ENCODE measurements at places on chromosomes 3 and 15.

GRCh38 chr3:95097493-95097892 is 1034.6 kb downstream of the NSUN3 start:
- DNase-seq: no peak

- DNase-seq: no peak
These were observed 186.4 kb upstream of the TMC3 start for GRCh38 chr15:81560405-81560804.

- DNase-seq: no peak
These were observed 30.5 kb downstream of the KLF13 start for GRCh38 chr15:31357148-31357547.

GRCh38 chr15:63833021-63833696 is 589 bp downstream of the HERC1 start:
- DNase-seq: no peak

GRCh38 chr3:17738219-17738618 is 4.2 kb downstream of the TBC1D5 start:
- no peak for DNase-seq

DNA sequence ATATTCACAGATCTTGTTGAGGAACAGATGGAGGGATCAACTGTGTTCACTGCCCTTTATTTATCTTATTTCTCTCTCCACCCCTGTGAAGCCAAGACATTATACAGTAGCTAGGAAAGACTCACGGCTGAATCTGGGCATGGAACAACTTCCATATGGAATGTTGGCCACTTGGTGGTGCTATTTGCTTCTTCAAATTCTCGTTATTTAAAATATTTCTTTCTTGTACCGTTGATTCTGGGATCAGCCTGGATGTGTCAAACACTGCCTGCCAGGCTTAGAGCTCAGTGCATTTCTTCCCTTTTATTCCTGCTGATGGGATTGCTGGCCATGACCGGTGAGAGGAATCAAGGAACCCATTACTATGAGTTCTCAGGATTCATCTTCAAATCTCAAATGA is 17.5 kb upstream of the GASK1A start:
- no peak for DNase-seq

DNA sequence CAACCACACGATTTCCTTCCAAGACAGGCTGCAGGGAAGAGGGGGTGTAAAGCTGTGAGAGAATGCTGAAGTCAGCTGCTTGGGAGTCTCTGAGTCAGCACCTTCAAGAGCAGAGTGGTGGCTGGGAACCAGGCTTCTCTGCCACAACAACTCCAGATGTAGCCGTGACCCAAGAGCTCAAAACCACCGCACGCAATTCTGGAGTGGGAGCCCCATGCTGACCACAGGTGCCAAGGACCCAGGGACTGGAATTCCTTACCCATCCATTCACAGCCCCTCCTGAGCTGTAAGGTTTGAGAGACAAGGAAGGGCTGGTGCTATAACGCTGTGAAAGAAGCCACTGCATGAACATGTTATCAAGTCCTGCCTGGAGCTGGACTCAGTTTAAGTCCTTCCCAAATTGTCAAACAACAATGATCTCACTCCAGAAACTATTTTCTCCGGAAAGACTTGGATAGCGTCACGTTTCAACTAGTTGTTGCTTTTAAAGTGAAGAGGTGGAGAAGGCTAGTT is 61.4 kb downstream of the UMPS start:
- no peak for DNase-seq

DNA sequence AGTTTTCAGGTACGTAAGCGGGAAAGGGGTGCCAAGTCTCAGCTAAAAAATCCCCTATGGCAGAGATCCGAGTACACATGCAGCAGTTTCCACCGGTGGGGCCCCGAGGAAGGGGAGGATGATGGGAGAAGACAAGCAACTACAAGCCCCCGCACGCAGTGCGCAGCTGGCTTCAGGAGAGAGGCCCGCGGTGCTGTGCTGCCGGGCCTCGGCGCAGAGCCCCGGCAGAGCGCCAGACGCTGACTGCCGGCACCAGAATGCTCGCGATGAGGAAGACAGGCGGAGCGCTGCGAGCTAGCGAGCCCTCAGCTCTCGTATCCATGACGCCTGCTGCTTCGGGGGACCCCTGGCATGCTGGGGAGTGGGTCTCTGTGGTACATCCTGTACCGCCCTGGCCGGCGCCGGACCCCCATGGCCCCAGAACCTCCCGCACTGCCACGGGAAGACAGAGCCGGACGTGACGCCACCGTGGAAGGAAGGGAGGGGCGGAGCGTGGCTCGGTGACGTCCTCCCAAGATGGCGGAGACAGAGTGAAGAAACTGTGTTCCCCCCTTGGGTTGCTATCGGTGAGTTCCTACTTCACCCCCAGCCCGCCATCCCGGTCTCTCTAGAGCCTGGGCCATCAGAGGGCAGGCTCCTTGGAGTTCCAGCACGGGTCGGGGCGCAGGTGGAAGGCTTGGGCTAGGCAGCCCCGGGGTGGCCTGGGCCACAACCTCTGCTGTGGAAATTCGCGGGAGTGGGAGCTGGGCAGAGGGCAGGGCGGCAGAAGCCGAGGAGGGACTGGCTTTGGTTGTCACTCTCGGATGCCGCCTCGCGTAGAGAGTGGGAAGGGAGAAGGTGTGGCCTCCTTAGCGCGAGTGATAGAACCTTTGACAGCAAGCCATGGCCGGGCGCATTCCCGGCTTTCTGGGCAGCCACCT is at the start of gene MYNN:
MYNN (plus strand) TSS at position 500 of the 920 bp plus-strand sequence. CDS start 900 bp downstream, outside the sequence.
- DNase-seq: no peak

- no peak for DNase-seq
These were observed 794 bp downstream of the ARPP19 start for GRCh38 chr15:52567871-52568600.

GRCh38 chr3:128618398-128618726 is 32.3 kb downstream of the RPN1 start:
- DNase-seq: no peak

DNA sequence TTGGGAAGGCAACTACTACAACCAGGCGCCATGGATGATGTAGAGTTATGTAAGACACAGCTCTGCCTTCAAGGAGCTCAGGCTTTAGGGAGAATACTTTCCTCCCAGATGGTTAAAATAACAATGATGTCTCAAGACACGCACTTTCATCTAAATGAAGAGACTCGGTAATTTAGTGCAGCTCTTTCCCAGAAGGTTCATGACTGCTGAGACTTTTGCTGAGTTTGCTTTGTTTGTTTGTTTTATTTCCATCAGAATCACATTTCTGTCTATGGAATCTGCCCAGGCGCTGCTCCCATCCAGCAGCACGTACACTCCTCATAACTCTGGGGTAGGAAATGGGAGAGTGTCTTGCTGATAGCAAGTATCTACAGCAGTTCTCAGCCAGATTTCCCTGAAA is 33.9 kb upstream of the MEX3B start:
- no peak for DNase-seq

GRCh38 chr3:122989856-122990575 is 37.5 kb downstream of the SEMA5B start:
- DNase-seq: no peak

GRCh38 chr15:74365598-74366445 is 1.6 kb downstream of the CYP11A1 start:
- no peak for DNase-seq

DNA sequence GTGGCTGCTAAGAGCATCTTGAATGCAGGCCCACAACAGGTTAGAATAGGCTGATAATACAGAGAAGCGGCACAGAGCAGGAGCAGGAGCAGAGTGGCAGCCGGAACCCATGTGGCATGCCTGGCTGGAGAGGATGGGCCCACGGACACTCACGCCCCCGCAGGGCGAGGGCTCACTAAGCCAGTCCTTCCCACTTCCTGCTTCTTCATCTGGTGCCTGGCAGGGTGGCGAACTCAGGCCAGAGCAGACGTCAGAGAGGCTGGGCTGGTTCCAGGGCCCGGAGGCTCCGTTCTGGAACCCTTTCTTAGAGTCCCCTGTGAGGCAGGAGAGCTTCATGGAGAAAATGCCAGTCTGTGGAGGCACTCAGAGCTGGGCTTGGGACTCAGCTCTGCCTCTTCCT is 195.1 kb downstream of the NTRK3 start:
- DNase-seq: no peak

GRCh38 chr3:16897254-16897926 is 12.6 kb downstream of the PLCL2 start:
- no peak for DNase-seq

DNA sequence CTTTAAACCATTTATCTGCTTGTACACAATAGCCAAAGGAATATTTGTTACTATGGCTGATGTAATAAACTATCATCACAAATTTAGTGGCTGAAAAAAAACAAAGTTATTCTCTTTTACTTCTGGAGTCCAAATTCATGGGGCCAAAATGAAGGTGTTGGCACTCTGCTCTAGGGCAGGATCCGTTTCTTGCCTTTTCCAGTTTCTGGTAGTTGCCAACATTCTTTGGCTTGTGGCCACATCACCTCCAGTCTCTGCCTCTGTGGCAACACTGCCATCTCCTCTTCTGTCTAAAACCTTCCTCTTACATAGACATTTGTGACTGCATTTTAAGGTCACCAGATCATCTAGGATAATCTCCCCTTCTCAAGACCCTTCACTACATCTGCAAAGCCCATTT is 27.3 kb downstream of the NIT2 start:
- DNase-seq: no peak

DNA sequence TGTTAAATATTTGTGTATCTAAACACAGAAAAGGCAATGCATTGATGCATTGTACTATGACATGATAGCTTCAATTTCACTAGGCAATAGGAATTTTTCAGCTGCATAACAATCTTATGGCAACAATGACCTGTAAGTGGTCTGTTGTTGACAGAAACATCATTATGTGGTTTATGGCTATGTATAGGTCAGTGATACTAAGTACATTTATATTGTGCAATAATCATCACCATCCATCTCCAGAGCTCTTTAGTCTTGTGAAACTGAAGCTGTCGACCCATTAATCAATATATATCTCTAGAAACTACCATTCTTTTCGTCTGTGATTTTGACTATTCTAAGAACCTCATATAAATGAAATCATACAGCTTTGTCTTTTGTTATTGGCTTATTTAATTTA is 200.1 kb upstream of the ZNF717 start:
- no peak for DNase-seq

GRCh38 chr15:67882487-67883233 is 42.8 kb upstream of the RNU6-1 start:
- peak; percentile 85 for DNase-seq

- no peak for DNase-seq
These were observed 77.2 kb upstream of the ACKR4 start for GRCh38 chr3:132519914-132520313.

DNA sequence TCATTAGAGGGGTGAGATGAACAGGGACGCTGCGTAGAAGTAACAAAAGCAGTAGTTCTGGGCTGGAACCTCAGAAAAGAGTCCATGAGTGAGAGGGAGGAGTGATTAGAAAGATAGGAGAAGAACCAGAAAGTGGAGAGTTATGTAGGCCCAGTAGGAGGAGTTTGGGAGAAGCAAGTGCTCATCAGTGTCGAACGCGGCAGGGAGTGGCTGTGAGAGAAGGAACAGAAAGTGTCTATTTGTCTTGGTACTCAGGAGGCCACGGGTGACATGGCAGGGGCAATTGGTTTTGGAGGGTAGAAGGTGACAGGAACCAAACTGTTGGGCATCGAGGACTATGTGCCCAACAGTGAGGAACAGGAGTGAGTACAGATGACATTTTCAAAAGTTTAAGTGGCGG is 1.3 kb upstream of the INSYN1 start:
- no peak for DNase-seq

DNA sequence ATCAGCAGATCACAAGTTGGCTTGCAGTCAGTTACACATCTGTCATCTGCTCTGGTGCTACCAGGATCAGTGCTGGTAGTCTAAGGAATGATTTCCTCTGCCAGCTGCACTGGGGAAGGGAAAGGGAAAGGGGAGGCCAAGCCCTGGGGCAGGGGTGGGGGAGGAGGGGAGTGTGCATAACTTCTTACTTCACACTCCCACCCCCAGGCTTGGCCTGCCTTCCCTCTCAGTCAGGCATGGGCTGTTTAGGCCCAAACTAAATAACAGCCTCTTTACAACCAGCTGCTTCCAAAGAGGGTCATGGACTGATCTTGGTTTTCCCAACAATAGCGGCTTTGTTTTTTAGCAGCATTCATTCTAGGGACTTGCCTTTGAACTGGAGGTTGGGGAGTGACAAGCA is 86.1 kb upstream of the PSMD6 start:
- DNase-seq: no peak

DNA sequence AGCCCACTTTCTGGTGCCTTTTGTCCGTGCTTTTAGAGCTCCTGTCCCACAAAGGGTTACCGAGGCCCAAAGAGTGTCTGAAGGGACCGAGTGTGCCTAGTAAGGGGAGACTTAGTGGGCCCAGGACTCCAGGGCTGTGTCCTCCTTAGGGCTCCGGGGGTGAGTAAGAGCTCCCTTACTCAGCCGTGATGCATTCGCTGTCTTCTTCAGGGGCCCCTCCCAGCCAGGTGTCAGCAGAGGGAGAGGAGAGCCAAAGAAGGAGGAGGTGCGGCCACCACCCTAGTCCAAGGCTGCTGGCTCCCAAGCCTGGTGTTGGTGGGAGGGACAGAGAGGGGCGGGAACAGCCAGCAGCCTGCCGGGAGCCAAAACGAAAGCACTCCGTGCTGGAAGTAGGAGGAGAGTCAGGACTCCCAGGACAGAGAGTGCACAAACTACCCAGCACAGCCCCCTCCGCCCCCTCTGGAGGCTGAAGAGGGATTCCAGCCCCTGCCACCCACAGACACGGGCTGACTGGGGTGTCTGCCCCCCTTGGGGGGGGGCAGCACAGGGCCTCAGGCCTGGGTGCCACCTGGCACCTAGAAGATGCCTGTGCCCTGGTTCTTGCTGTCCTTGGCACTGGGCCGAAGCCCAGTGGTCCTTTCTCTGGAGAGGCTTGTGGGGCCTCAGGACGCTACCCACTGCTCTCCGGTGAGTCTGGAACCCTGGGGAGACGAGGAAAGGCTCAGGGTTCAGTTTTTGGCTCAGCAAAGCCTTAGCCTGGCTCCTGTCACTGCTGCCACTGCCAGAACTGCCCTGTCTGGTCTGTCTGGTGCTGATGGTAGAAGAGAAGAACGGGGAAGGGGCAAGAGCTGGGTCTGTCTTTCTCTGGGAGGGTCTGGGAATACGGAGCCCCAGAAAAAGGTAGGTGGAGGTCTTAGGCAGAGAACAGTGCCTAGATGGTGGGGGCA is at the start of gene IL17RC:
IL17RC (plus strand) TSS at position 365 of the 947 bp plus-strand sequence; CDS start at position 583, 218 bp downstream.
- no peak for DNase-seq

GRCh38 chr15:58513008-58513407 is 81.2 kb downstream of the LIPC start:
- DNase-seq: no peak

DNA sequence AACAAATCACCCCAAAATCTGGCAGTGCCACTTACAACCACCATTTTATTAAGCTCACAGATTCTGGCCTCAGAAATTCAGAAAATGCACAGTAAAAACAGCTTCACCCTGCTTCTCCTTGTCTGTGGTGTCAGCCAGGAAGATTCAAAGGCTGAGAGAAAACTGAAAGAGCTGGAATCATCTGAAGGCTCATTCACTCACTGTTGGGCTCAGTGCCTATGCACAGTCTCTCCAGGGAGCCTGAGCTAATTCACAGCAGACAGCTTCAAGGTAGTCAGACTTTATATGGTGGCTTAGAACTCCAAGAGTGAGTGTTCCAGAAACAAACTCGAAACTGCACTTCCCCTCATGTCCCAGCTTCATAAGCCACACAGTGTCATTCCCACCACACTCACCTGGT is 16.5 kb upstream of the PLOD2 start:
- DNase-seq: no peak

- no peak for DNase-seq
These were observed 93.3 kb upstream of the IMPG2 start for GRCh38 chr3:101413656-101414055.

Data from CMK (cell line).